Activated CD4-positive, alpha-beta T cell treated with anti-CD3 and anti-CD28 coated beads for 36 hours (primary cell): ENCODE measurements at places on chromosomes 4 and X. TPM values are rescaled to one million over a fixed set of nuclear protein-coding genes. Genes with fewer than 3 reads are reported as not detected.

The ART3 gene
- total RNA-seq, result not detected

The ZMAT1 gene
- 4.4 TPM for total RNA-seq

DNA sequence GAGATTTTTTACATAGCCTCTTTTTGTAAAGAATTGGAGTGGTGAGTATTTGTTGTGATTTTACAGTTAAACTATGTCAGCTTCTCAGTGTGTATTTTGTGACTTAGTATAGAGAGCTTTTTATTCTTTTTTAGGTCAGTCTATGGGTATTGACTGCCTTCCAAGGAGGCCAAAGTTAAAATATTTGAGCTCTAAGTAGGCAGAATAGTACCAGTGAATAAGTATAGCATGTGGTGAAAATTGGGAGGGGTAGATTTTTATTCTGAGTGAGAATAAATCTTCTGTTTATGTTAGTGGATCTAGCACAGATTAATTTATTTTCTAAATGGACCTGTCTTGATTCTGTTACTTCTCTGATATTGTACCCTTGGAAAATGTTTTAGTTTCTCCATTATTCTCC is 37.5 kb downstream of the HERC3 start:
- no peak for DNase-seq

GRCh38 chr4:35559559-35560365 is 684.6 kb downstream of the ARAP2 start:
- no peak for DNase-seq

DNA sequence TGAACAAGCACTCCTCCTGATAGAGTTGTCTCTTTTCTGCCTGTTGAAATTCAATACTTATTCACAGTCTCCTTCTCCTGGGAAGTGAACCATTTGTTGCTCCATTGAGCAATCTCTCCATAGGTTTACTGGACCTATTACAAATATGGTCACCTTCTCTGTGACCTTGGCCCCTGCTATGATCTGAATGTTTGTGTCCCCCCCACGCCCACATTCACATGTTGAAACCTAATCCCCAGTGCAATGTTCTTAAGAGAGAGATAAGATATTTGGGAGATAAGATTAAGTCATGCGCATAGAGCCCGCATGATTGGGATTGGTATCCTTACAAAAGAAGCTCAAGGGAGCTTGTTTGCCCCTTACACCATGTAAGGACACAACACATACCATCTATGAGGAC is 54.1 kb upstream of the GABRE start:
- no peak for DNase-seq

DNA sequence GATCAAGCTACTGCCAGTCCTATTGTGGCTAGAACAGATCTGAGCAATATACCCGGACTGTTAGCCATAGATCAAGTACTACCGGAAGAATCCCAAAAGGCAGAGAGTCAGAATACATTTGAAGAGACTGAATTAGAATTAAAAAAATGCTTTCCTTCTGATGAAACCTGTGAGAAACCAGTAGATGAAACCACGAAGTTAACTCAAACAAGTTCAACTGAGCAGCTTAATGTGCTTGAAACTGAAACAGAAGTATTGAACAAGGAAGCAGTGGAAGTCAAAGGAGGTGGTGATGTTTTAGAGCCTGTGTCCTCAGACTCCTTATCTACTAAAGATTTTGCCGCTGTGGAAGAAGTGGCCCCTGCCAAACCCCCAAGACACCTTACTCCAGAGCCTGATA is 46.8 kb downstream of the WDR44 start:
- no peak for DNase-seq
